ENCODE measurements at places on chromosomes 7 and 10. TPM values are rescaled to one million over a fixed set of nuclear protein-coding genes. Genes with fewer than 3 reads are reported as not detected.

- DNase-seq = no peak
Measured at GRCh38 chr10:97851341-97852001, 1.8 kb downstream of the GOLGA7B start.

DNA sequence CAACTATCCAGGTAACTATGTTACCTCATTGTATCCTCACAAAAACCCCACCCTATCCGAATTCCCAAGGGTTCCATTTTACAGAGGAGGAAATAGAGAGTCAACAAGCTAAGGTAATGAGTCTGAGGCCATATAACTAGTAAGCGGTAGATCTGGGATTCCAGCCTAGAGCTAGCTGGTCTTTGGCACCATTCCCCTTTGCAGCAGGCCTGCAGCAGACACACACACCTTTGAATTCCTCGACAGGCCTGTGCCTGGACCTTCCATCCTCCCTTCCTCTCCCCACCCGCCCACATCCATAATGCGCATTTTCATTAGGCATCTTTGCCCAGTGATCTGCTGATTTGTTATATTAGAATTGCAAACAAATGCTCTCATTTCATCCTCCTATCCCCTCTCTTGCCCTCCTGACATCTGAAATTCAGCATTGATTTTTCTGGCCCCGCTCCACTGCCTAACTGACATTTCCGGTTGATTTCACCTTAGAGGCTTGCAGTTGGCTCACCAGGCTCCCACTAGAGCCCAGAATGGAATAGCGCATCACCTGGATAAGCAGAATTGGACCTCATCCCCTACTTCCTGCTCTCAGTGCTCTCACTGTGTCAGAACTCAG lies 129.5 kb downstream of the PLXNA4 start:
- DNase-seq = no peak

GRCh38 chr7:83429493-83429892 lies 219.4 kb downstream of the SEMA3E start:
- DNase-seq = no peak

DNA sequence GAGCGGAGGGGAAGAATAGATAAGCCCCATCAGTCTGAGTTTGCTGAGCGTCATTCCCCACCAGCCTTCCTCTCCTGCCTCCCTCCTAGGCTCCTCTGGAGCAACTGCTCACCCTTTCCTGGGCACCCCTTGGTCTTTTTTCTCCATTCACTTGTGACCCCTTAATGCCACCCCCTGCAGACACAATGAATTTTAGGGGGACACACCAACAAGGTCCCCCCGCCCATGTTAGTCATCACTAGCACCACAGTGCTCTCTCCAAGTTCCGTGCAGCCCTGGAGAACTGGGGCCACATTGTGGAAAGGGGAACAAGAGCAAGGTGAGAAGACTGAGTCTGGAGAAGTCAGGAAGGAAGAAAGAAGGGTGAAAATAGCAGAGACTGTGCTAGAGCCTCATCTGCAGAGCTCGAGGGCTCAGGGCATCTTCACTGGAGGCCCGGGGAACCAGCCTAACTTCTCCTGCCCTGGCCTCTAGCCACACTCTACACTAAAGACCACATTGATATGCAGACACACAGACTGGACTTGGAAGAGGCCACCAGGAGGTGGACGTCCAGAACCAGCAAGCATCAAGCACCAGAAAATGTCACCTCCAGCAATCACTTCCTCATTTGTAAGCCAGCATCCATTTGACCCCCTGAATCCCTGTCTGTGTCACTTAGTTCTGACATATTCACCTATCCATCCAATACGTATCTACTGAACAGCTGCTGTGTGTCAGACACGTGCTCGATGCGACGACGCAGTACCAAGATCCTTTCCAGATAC lies 17.5 kb downstream of the RGR start:
- DNase-seq = no peak

DNA sequence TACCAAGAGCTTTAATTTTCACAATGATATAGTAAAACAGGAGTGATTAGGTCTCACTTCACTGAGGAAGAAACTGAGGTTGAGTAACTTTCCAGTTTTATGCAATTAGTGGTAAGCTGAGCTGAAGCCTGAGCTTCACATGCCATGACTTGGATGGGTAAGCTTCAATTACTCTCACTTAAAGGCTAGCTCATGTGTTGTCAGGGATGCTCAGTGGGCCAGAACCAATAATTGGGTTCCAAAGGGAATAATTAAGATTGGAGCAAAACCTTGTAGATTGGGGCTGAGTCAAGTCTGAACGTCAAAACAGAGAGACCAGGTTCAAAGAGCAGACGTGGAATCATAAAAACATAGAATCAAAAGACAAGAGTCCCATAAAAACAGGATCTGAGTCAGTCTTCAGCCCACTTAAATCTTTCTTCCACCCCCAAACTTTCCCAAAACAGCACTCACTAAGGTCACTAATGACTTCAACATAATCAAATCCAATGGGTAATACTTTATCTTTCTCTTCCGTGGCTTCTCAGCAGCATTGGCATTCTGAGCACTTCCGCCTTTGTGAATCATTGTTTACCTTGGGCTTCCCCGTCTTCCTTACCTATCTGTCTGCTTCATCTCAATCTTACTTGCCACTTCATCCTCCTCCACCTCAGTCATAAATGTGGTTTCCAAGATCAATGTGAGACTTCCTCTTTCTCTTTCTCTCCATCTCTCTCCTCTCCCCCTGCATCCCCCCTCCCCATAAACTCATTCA lies 23.0 kb upstream of the EGFR start:
- DNase-seq = no peak

- DNase-seq = no peak
Measured at GRCh38 chr10:25068152-25069058, 52.0 kb downstream of the THNSL1 start.

Gene EFCAB10
- not detected for polyA plus RNA-seq
